Anterior cingulate cortex (tissue), 58 donors: ENCODE measurements at places on chromosomes 6 and 20.
A peak's percentile ranks its signal among the peaks of the same experiment; 100 is the strongest.

GRCh38 chr20:22918286-22918983 is 116.7 kb upstream of the SSTR4 start:
- no peak for DNase-seq

DNA sequence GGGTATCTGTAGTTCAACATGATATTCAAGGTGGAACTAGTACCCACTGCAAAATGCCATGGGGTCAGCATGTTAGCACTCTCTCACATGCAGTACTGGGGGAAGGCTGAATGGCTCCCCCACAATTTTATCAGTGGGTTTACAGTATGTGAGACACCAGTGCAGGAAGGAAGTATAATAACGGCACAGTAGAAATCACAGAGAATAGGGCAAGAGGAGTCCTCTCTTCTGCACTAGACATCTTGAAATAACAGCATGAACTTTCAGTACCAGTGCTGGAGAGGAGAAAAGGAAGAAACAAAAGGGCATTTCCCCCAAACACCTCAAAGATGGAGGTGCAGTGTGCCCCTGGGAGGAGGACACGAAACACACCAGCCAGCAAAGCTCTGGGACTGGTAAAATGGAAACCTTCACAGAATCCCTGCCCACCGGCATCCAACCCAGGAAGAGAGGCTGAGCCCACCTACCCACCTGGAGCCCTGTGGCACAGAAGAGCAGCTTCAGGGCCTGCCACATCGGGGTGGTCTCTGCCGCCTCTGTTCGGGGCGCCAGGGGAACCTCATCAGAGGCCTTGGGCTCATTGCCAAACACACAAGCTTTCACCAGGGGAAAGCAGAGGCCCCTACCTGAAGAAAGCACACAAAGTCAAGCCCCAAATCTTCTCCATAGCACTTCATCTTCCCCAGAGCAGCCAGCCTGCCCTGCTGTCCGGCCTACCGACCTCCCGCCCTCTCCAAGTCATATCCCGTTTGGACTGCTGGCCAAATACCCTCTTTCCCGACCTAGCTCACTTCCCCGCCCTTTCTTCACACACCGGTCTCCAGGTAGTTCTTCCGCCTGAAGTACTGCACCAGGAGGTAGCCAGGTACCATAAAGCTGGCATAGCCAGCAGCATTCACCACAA is 1.2 kb downstream of the SLC35B2 start:
- no peak for DNase-seq

DNA sequence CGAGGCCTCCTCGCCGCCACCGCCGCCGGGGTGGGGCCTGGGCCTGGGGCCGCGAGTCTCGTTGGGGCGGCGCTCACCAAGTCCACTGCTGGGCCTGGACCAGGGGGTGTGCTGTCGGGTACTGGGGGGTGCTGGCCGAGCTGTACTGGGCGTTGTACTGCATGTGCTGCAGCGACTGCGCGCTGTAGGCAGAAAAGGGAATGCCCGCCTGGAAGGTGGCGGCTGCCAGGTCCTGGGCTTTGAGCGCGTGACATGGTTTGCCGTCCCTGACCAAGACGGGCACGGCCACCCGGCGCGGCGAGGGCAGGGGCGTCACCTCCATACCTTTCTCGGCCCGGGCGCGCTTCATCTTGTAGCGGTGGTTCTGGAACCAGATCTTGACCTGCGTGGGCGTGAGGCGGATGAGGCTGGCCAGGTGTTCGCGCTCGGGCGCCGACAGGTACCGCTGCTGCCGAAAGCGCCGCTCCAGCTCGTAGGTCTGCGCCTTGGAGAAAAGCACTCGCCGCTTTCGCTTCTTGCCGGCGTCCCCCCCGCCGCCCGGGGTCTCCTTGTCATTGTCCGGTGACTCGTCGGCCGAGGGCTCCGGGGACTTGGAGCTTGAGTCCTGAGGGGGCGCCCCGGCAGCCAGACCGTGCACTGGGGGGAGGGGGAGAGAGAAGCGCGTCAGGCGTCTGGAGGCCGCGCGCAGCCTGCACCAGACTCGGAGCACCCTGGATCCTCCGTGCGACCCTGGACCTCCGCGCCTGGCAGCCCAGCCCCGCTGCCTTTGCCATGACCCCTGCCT is 1.8 kb downstream of the NKX2-2 start:
- peak; percentile 53 for DNase-seq

DNA sequence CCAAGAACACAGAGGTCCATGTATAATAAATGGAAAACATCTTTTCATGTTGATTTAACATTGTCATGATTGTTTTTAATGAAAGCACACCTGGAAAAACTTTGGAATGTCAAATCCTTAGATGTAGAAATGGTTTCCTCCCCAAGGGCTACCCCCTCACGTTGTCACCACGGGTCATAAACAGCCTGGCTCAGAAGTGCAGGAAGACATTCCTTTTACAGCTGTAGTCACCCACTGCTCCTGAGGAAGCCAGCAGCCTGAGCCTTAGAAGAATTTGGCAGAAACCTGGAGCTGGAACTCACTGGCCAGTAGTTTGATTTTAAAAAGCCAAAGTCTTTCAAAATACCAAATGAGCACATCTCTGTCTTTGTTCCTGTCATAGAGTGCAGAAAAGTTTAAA is 23.7 kb downstream of the ADGRF5 start:
- no peak for DNase-seq

DNA sequence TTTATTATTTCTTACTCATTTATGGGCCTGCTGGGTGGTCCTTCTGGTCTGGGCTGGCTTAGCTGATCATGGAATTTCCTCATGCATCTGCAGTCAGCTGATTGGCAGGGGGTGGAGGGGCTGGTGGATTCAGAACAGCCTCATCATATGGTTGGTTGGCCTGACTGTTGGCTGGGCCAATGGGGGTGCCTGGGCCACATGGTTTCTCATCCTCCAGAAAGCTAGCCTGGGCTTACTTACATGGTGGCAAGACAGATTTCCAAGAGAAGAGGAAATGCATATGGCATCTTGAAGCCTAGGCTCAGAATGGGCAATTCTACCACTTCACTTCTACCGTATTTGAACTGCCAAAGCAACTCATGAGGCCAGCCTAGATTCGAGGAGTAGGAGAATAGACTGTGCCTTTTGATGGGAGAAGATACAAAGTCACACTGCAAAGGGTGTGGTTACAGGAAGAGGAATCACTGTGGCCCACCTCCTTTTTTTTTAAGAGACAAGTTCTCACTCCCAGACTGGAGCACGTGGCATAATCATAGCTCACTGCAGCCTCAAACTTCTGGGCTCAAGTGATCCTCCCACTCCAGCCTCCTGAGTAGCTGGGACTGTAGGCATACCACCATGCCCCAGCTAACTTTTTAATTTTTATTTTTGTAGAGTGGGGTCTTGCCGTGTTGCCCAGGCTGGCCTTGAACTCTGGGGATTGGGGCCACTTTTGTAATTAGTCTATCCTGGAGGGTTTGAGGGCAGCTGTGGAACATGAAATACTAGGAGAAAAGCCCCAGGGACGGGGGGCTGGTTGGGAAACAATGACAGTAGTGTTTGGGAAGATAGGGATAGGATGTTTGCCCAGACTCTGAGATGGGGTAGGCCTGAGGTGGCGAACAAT is 47.6 kb upstream of the RNF24 start:
- no peak for DNase-seq

GRCh38 chr6:138956244-138956924 is 31.7 kb downstream of the REPS1 start:
- no peak for DNase-seq

GRCh38 chr20:44941120-44941691 is 19.0 kb downstream of the TOMM34 start:
- no peak for DNase-seq

DNA sequence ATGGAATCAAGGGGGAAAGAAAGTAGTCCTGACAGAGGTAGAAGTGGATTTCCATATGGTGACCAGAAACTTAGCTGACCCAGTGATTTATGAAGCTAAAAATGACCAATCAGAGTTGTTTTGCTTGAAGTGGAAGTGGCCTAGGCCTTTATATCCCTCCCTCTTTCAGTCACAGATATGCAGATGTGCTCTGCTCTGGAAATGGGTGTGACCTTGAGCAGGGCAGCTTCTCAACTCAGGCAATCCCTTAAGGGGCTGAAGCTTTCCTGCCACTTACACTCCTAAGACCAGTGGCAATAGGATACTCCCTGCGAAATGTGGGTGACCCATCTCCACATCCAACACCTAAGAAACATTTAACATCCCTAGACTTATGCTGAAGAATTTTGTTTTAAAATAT is 256.6 kb downstream of the EYS start:
- no peak for DNase-seq

- no peak for DNase-seq
Measured at GRCh38 chr20:50681359-50682064, 9.8 kb downstream of the RIPOR3 start.

DNA sequence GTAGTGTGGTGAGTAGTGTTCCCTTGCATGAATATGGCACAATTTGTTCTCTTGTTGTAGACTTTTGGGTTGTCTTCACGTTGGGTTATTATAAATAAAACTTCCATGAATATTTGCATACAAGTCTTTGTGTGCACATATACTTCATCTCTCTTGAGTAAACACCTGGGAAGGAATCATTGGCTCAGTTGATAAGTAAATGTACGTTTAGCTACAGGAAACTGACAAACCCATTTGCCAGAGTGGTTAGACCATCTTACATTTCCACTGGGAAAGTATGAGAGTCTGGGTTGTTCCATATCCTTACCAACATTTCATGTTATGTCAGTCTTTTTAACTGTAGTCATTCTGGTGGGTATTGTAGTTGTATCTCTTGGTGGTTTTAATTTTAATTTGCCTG is 119.2 kb downstream of the SLX4IP start:
- no peak for DNase-seq
